ENCODE measurements at places on chromosomes 7 and 10. TPM values are rescaled to one million over a fixed set of nuclear protein-coding genes. Genes with fewer than 3 reads are reported as not detected.
A peak's percentile ranks its signal among the peaks of the same experiment; 100 is the strongest.

FFAR4 gene
- total RNA-seq, result not detected

GPR141 gene
- 0.45 TPM for total RNA-seq

ANKRD2 gene
- total RNA-seq, result not detected

DNA sequence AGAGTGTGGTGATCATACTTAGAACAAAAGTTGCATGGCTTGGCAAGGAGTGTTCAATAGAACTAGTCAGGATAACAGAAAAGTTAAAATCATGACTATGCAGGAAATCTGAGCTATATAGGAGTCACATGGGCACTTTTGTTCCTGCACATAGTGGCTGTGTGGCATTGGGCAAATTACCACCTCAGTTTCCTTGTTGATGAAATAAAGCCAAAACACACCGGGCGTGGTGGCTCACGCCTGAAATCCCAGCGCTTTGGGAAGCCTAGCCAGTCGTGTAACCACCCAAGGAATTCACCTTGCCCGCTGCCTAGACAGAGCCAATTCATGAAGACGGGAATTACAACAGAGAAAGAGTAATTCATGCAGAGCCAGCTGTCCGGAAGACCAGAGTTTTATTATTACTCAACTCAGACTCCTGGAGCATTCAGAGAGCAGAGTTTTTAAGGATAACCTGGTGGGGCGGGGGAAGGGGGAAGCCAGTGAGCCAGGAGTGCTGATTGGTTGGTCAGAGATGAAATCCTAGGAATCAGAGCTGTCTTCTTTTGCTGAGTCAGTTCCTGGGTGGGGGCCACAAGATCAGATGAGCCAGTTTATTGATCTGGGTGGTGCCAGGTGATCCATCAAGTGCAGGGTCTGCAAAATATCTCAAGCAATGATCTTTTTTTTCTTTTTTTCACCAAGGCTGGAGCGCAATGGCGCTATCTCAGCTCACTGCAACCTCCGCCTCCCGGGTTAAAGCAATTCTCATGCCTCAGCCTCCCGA lies 6.4 kb upstream of the MKRN1 start:
- no peak for DNase-seq

TRPV6 gene
- total RNA-seq, result 0.48 TPM

GRCh38 chr7:22001345-22002004 lies 55.8 kb upstream of the CDCA7L start:
- DNase-seq, result no peak

- no peak for DNase-seq
Observed at GRCh38 chr7:131087756-131088658, 239.7 kb upstream of the MKLN1 start.

AP5Z1 gene
- total RNA-seq, result 21.9 TPM

GRCh38 chr10:106267591-106267990 lies 896.9 kb downstream of the SORCS1 start:
- no peak for DNase-seq

- DNase-seq, result no peak
Observed at GRCh38 chr7:46886669-46887374, 695.1 kb downstream of the TNS3 start.

- no peak for DNase-seq
Observed at GRCh38 chr7:84638339-84638697, 443.7 kb upstream of the SEMA3A start.

- no peak for DNase-seq
Observed at GRCh38 chr10:129951101-129951969, 12.7 kb downstream of the EBF3 start.

GRCh38 chr10:5656737-5657579 lies 9.4 kb downstream of the ASB13 start:
- DNase-seq, result no peak

- no peak for DNase-seq
Observed at GRCh38 chr7:24051651-24052050, 232.3 kb upstream of the NPY start.

DNA sequence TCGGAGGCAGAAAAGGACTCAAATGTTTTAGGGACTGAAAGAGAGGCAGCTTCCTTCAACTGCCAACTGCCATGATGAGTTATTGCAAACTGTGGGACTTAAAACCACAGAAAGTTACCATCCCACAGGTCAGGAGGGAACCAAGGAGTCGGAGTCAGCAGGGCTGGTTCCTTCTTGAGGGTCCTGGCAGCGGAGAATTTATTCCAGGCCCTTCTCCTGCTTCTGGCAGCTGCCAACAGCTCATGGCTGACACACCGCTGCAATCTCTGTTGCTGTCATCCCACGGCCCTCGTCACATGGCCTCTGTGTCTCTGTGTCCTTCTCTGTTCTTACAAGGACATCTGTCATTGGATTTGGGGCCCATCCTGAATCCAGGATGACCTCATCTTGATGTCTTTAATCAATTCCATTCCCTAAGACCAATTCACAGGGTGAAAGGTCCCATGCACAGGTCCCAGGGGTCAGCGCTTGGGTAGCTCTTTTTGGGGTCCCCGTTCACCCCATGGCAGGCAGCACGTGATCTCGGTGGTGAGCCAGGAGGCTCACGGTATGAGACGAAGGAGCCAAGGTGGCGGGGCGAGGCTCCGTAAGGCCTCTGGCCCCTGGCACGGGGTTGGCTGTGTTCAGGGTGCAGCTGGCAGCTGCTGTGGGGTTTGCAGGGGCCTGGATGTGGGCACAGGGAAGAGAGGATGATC lies 27.4 kb upstream of the PSMG3 start:
- DNase-seq, result no peak

DNA sequence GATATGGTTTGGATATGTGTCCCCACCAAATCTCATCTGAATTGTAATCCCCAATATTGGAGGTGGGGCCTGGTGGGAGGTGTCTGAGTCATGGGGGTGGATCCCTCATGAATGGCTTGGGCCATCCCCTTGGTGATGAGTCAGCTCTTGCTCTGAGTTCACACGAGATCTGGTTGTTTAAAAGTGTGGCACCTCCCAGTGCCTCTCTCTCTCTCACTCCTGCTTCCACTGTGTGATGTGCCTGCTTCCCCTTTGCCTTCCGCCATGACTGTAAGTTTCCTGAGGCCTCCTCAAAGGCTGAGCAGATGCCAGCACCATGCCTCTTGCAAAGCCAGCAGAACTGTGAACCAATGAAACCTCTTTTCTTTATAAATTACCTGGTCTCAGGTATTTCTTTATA lies 4.8 kb upstream of the GCK start:
- DNase-seq, result no peak

DNA sequence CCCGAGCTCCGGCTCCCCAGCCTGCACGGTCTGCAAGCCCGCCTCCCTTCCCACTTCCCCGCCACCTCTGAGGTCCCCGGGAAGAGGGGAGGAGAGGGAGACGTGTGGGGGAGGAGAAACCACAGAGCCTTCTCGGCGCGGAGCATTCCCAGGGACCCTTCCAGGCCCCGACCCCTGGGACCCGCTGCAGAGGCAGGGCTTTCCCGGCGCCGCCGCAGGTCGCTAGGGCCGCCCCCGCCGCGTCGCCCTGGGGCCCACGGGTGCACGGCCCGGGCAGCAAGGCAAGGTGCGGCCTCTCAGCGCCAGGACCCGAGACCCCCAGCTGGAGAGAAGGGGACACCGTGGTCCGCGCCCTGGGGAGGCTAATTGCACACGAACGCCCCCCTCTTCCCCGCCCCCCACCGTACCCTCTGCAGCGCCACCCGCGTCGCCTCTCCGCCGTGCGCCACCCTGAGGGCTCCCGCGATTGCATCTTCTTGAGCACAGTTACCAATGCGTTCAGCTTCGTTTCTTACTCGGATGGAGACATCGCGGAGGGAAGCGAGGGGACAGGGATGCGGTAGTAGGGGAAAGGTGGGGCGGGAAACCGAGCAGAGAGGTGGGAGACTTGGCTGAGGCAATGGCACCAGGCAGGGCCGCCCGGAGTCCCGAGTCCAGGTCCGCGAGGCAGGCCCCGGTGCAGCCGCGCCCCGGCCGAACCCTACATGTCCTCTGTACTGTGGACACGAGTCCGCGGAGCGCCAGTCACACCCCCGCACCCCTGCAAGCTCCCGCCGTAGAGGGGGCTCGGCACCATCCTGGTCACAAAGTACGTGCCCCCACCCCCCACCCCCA lies 28.9 kb downstream of the SKIDA1 start:
- no peak for DNase-seq

GRCh38 chr7:134085311-134085710 lies 41.8 kb upstream of the LRGUK start:
- DNase-seq, result no peak

- DNase-seq, result no peak
Observed at GRCh38 chr10:48431871-48432270, 125.4 kb downstream of the MAPK8 start.

- DNase-seq, result no peak
Observed at GRCh38 chr7:17599733-17600339, 301.4 kb downstream of the AHR start.

- DNase-seq, result no peak
Observed at GRCh38 chr10:70255329-70256299, 22.4 kb upstream of the PPA1 start.

DNA sequence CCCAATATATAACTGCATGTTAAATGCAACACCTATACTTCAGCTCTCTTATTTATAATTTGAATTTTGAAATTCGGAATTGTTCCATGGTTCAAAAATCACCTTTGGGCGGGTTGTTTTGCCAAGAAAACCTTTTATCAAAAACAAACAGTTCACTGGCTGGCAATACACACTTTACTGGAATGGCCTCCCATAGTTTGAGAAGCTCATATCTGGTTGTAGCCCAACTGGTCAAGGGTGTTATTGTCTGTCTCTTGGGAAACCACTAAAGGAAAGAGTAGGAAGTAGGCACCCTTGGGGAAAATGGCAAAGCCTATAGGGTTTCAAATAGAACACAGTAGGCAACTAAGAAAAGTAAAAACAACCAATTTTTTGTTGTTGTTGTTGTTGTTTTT lies 117.9 kb downstream of the HIPK2 start:
- DNase-seq, result no peak

- no peak for DNase-seq
Observed at GRCh38 chr7:26609082-26609481, 255.3 kb downstream of the SKAP2 start.

GRCh38 chr10:78065611-78066010 lies 31.9 kb downstream of the RPS24 start:
- no peak for DNase-seq

DNA sequence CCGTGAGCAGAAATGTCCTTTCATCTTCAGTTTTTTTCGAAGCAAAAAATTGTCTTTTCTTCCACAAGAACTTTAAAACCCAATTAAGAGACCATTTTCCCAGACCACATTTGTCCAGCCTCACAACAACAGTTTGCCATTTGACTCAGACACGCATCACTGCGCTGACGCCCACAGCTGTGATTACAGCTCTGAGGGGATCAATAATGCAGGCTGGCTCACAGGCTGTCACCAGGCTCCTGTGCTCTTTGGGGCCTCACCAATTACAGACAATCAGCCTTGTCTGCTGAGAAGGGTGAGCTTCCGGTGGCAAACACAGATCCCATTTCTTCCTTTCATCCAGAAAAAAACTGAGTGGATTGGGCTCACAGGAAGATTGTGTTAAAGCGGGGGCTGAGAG lies 33.3 kb downstream of the DDC start:
- no peak for DNase-seq

GRCh38 chr7:51023547-51023946 lies 240.9 kb upstream of the GRB10 start:
- no peak for DNase-seq

DNA sequence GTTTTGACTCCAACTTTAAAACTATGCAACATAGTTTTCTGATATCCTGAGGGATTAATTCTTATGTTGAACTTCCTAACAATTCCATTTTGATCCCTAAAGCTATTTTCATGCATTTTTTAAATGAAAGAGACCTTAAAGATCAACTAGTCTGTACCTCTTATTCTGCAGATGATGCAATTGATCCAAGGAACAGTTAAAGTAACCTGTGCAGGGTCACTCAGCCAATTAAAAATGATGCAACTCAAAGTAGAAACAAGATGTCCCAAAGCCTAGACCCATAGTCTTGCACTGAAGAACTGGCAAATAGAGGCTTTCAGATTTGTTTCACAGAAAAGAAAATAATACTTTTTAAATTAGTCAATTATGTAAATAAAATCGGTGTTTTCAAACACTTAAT lies 86.3 kb downstream of the IMMP2L start:
- DNase-seq, result no peak

- no peak for DNase-seq
Observed at GRCh38 chr10:62811159-62811875, 4.8 kb downstream of the EGR2 start.

MAGI2 gene
- 27.3 TPM for total RNA-seq

GRCh38 chr7:29987811-29988317 lies 1.7 kb downstream of the SCRN1 start:
- no peak for DNase-seq

FBXW4 gene
- 32.8 TPM for total RNA-seq

GRCh38 chr7:157019718-157020451 lies 9.4 kb upstream of the MNX1 start:
- DNase-seq, result peak; percentile 45

ANKRD61 gene
- total RNA-seq, result 0.42 TPM

DNA sequence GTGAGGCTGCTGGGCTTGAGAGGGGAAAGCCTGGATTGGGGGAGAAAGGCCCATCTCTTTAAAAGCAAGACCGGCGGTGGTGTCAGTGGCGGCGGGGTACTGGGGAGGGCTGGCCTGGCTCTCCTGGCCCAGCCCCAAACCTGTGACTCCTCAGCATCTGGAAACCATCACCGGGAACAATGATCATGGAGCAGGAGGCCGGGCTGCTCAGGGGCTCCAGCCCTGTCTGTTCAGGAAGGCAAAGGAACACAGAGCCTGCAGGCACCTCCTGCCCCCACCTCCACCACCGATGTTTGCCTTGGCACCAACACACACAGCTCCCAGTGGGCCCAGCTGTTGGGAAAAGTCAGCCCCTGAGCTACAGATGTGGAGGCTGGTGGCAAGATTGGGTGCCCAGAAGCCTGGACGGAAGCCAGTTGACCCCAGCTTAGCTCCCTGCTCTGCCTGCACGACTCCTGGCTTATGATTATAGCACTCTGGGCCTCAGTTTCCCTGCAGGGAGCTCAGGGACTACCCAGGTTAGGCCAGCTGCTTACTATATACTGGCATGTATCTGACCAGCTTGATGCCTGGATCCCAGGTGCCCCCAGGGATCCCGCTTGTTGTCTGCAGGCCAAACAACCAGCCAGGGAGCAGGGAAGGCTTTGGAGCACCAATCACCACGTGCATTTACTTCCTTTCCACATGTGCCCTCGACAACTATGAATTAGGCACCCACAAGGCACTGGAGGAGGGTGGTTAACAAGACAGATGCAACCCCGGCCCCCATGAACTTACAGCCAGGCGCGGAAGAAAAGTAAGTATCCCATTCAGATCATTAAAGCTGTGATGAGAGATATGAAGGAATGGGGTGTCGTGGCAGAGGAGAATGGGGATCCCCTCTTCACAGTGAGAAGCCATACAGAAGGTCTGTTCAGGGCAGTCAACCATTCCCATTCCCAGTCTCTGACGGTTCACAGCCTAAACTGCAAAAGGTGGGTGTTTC lies 37.3 kb downstream of the ZCCHC24 start:
- no peak for DNase-seq

GRCh38 chr7:90192876-90193750 lies 18.4 kb upstream of the STEAP2 start:
- DNase-seq, result no peak

SYT15 gene
- total RNA-seq, result 1.5 TPM

DUSP5 gene
- 30.3 TPM for total RNA-seq

EPHA1 gene
- total RNA-seq, result 133 TPM
